ENCODE measurements at places on chromosomes 4 and X. TPM values are rescaled to one million over a fixed set of nuclear protein-coding genes. Genes with fewer than 3 reads are reported as not detected.

Gene TMSB15A
- 0.54 TPM for total RNA-seq

Gene FRMD7
- not detected for total RNA-seq

Gene CPZ
- not detected for total RNA-seq

Gene PLRG1
- total RNA-seq = 91.2 TPM

Gene LRP2BP
- 0.59 TPM for total RNA-seq

Gene FAM53A
- 1.9 TPM for total RNA-seq

Gene TCEAL6
- not detected for total RNA-seq

Gene ZBTB49
- 6.9 TPM for total RNA-seq

Gene USP27X
- 1.7 TPM for total RNA-seq

Gene DCLK2
- 0.15 TPM for total RNA-seq
